ENCODE measurements at places on chromosomes 5 and 9. TPM values are rescaled to one million over a fixed set of nuclear protein-coding genes. Genes with fewer than 3 reads are reported as not detected.

Gene ERAP2
- 26.2 TPM for total RNA-seq

- no peak for DNase-seq
These were observed 436.1 kb downstream of the SPATA31D1 start for GRCh38 chr9:82424599-82425120.

- no peak for DNase-seq
These were observed 11.2 kb upstream of the EGR1 start for GRCh38 chr5:138454121-138454520.

Gene CPEB4
- total RNA-seq: 31.8 TPM

Measured in OCI-LY7 (cell line).